ENCODE measurements at places on chromosomes 2 and 18.

- DNase-seq = no peak
These were observed 62.7 kb downstream of the PTRHD1 start for GRCh38 chr2:24730481-24730880.

- DNase-seq = no peak
These were observed 108.5 kb upstream of the COL5A2 start for GRCh38 chr2:189287982-189288521.

- DNase-seq = no peak
These were observed 254.8 kb downstream of the RNF152 start for GRCh38 chr18:61637905-61638595.

DNA sequence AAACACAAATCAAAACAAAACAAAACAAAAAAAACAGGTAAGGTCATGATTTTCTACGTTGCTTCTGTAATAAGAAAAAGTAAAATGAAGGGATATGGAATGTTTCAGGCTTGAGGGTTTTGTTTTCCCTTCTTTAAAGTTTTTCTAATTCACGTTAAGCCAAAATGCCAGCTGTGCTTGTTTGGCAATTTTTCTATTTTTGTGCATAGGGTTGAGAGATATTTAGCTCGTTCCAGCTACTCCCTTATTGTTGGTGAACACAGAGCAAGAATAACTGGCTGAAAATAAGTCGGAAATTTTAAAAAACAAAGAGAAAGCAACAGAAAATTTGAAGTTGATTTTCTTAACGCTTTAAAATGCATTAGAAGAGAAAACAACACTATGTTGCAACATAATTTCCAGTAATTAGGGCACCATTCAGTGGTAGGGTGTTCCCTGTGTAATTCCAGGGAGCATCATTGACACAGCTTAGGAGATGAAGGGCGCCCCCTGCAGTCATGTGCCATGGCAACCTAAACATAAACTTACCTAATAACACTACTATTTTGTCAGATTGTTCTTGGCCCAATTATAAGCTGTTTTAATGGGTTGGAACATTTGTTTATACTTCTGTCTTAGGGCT is 99.5 kb downstream of the DTNA start:
- DNase-seq = no peak

DNA sequence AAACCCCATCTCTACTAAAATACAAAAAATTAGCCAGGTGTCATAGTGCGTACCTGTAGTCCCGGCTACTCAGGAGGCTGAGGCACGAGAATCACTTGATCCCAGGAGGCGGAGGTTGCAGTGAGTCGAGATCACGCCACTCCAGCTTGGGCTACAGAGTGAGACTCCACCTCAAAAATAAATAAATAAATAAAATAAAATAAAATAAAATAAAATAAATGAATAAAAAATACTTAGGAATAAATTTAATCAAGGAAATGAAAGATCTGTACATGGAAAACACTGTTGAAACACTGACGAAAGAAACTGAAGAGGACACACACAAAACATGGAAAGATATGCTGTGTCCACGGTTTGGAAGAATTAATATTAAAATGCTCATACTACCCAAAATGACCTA is 56.5 kb upstream of the ASPRV1 start:
- no peak for DNase-seq

DNA sequence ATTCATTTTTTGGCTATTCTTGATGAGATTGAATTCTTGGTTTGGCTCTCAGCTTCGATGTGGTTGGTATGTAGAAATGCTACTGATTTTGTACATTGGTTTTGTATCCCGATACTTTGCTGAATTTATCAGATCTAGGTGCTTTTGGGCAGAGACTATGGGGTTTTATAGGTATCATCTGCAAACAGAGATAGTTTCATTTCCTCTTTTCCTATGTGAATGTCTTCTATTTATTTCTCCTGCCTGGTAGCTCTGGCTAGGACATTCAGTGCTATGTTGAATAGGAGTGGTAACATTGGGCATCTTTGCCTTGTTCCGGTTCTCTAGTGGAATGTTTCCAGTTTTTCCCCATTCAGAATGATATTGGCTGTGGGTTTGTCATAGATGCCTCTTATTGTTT is 5.5 kb upstream of the TACR1 start:
- no peak for DNase-seq

- DNase-seq = no peak
These were observed 31.9 kb upstream of the PNO1 start for GRCh38 chr2:68125821-68126220.

Data from anterior cingulate cortex (tissue), 58 donors.